ENCODE measurements at places on chromosomes 11 and 22.

DNA sequence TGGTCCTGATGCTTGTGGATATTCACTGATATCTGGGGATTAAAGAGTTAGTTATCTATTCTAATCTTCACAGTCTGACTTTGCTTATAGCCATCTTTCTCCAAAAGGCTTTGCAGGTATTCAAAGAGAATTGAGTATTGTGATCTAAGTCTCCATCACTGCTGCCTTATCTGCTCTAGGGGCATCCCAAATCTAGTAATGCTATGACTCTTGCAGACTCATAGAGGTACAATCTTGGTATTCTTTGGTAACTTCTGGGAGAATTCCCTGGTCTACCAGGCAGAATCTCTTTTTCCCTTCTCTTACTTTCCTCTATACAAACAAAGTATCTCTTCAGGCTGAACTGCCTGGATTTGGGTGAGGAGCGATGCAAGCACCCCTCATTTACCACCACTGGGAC lies 746.3 kb downstream of the JRKL start:
- no peak for DNase-seq

DNA sequence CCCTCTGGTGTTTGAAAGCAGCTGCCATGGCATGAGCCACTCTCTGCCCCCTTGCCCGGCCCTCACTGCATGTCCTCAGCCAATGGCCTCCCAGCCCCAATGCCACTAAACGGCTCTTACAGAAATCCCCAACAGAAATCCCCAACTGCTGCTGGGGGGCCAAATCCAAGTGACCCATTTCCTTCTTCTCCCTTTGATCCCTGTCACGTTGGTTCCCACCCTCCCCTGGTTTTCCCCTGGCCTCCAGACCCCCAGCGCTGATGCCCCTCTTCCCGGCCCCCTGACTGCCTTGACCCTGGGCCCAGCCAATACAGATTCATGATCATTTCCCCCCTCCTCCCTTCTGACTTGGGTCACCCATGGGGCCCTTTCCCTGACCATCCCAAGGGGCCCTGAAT lies 30.9 kb downstream of the IGLL1 start:
- DNase-seq = no peak

DNA sequence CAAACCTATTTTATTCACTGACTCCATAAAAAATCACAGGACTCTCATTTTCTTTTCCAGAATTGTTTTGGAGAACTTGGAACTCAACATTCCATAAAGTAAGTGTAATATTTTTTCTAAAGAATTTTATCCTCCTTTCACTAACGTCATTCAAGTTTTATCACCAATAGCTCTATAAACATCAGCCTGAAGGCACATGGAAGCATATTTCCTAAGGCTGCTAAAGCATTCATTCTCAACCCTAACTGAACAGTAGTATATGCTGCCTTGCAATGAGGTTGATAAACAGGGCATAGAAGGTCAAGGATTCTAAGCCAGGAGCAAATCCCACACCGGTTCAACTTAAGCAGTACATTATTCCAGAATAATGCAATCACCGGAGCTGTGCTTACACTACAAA lies 273.9 kb downstream of the RAB38 start:
- no peak for DNase-seq

- no peak for DNase-seq
Measured at GRCh38 chr11:97622795-97623194, 1233.0 kb downstream of the JRKL start.

DNA sequence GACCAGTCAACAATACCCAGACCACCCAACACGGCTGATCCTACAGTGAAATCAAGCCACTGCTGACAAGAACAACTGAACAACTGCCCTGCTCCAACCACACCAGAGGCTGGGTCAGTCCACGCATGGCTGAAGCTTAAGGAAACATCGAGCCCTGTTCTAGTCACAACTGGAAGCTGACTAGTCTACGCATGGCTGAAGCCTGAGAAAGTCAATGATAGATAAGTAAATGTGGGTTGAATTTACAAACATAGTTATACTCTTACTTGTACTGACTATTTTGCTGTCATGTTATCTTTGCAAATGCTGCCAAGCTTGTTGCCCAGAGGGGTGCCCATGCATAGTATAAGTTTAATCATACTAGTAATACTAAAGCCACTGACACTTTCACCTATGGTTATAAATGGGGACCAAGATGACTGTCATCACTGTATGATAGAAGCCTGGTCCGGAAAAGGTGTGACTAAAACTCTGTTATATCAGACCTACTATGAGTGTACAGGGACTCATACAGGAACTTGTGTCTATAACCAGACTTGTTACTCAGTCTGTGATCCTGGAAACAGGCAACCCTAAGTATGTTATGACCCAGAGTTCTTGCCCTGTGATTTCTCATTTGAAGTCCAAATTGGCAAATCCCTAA lies 43.4 kb upstream of the GLYAT start:
- no peak for DNase-seq

- DNase-seq = no peak
Measured at GRCh38 chr22:23204541-23205157, 24.3 kb downstream of the BCR start.

DNA sequence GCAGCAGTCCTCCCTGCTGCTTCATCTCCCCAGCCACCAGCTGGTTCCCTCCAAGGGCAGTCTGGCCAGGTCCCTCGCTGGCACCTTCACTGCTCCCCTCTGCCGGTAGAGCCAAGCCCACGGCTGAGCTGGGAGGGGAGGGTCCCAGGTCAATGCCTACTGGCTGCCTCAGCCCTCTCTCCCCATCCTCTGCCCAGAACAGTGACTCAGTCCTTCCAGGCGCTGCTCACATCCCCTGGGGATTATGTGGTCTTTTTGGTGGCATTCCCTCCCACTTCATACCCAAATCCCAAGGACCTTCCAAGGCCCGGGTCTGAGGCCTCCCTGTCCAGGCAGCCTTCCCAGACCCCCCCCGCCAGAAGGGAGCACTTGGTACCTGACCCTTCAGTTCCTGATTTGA lies 44.9 kb downstream of the WNT7B start:
- no peak for DNase-seq

DNA sequence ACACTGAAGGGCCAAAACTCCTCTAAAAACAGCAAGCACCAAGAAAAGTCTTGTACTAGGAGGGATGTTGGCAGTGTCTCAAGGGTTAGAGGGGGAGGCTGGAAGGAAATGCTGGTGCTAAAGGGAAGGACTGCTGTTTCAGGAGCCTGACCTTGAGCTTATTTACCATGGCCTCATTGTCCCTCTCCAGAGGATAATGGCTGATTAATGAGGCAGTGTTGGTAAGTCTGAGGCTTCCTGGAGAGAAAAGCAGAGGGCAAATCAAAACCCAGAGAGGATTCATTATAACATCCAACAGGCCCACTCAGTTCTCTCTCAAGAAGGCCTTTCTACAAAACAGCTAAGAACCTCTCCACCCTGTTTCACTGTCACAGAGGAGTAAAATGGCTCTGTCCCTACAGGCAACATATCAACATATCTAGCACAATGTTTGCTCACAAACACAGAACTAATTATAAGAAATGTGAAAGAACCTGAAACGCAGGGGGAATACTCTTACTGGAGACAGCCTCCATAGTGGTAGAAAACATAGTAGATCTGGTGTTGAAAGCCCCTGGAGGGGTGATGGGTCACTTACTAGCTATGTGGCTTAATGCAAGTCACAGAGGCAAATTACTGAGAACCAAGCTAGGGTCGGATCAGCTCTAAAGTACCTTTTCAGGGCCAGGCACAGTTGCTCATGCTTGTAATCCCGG lies 31.4 kb downstream of the NUMA1 start:
- no peak for DNase-seq

DNA sequence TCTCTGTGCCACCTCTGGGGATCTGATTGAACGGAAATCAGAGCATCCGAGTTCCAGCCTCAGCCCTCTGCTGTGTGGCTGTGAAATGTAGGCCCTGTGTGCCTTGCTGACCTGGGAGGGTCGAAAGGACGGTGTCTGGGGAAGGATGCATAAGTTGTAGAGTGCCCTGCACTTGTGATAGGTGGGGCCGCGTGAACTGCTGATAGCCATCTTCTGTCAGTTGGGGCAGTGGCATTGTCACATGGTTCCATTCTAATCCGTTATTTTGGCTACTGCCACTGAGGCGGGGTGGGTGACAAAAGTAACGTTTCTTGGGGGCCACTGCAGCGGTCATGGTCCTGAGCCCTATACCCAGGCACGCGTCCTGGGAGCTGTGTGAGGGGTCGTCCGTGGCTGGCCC lies 63.4 kb downstream of the LRP5 start:
- no peak for DNase-seq

DNA sequence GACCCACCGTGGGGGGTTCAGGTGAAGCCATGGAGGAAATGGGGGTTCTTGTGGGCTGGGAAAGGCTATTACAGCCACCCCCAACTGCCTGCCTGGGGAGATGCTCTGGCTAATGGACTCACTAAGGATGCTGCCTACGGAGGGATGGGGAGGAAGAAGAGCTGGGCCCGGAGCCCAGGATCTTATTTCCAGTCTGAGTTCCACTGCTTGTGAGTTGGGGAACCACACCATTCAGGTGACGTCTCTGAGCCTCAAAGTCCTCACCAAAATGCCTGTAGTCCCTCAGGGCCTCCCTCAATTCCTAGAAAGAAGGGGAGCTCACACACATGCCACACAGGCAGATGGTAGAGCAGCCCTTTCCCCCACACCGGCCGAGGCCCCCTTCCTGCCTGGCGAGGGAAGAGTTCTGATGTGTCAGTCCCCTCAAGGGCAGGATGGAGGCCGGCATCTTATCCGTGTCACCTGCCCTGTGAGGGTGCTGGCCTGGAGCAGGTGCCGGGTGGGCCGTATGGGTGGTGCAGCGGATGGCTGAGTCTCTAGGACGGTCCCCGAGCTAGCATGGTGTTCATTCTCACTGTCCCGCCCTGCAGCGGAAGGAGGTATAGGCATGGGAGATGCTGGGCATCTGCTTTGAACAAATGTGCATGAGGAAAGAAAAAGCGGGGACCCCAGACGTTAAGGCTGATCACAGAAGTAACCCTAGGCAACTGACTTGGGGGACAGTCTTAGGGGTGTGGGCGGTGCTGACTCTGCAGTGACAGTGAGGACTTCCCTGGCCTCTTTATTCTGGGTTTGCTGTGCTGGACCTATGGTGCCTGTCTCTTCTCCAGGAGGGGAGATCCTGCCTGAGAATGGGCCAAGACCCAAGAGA lies 15.7 kb downstream of the MRGPRF start:
- DNase-seq = no peak

DNA sequence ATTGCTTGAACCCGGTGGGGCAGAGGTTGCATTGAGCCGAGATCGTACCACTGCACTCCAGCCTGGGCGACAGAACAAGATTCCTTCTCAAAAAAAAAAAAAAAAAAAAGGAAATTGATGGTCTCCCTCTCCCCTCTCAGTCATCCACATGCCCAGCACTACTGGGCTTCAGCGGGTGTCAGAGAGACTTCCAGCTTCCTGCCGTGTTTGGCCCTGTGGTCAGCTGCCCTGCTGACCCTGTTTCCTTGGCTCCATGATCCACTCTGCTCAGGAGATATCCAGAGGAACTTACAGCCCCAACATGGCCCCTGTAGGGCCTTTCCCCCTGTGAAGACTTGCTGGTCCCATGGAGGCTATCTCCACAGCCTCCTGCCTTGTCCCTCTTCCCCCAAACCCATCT lies 6.1 kb upstream of the PNPLA3 start:
- no peak for DNase-seq

DNA sequence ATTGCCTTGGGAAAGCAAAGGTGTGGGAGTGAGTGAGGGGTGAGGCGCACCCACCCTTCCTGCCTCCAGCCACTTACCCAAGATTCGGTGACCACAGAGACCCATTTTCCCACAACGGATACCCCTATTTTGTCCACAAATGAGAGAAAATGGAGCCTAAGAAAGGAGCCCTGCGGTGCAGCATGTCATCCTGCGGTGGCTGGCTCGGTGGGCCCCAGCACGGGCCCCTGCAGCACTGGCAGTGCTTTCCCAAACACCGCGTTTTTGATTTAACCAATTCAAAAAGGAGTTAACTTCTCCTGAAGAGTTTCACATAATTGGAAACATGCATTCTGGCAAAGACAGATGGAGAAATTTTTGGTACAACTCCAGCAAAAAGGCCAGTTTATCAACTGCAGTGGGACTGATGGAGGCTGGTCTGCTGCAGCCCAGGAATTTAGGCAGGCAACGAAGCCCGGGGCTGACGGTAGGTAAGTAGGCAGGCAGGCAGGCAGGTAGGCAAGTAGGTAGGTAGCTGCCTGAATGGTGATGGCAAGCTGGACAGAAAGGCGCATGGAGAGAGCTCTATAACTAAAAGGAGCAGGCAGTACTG lies 84.2 kb downstream of the FDX1 start:
- no peak for DNase-seq

DNA sequence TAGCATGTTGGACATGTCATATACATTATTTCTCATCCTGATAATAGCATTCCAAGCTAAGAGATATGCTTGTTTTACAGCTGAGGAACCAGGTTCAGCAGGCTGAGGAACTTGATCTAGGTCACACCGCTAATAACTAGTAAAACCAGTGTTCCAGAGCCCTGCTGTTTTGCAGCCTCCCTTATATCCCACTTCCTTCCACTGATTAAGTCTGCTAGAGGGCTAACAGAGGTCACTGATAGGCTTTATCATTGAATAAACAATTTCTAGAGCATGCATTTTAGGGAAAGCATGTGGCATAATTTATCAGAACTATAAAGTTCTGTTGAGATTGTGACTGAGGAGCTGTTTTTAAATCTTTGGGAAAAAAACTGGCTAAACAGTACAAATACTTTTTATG lies 54.0 kb downstream of the UVRAG start:
- DNase-seq = no peak

GRCh38 chr22:49754696-49755630 lies 72.7 kb downstream of the BRD1 start:
- no peak for DNase-seq

- DNase-seq = no peak
Measured at GRCh38 chr11:106231591-106231990, 154.1 kb downstream of the AASDHPPT start.

DNA sequence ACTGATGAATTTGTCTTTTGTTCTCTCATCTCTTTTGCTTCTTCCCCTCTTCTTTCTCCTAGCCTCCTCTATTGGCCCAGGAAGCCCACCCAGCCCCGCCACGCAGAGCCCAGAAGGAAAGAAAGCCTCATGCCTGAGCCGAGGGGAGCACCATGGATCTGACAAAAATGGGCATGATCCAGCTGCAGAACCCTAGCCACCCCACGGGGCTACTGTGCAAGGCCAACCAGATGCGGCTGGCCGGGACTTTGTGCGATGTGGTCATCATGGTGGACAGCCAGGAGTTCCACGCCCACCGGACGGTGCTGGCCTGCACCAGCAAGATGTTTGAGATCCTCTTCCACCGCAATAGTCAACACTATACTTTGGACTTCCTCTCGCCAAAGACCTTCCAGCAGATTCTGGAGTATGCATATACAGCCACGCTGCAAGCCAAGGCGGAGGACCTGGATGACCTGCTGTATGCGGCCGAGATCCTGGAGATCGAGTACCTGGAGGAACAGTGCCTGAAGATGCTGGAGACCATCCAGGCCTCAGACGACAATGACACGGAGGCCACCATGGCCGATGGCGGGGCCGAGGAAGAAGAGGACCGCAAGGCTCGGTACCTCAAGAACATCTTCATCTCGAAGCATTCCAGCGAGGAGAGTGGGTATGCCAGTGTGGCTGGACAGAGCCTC lies 3.8 kb downstream of the ZBTB16 start:
- DNase-seq = no peak

- DNase-seq = no peak
Measured at GRCh38 chr22:23509571-23510302, 70.4 kb downstream of the IGLL1 start.

All from Panc1 (cell line).